Germinal center (tissue), 1 donor: ENCODE measurements at places on chromosomes 4 and X.

DNA sequence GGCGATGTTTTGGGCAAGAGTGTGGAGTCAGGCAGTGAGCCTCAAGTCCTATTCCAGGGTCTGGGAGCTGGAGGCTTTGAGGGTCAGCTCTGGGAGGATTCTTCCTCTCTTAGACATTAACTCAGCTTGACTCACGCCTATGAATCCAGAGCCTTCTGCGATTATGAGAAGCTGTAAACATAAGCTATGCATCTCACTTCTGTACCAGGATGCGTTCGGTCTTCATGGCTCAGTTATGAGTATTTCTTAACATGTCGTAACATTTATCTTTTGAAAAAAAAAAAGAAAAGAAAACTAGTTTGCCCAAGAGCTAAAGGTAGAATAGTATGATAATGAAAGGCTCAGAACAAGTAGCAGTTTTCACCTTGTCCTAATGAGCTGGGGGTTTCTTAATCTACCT, 4.6 kb downstream of the SHROOM2 start:
- DNase-seq, result no peak

DNA sequence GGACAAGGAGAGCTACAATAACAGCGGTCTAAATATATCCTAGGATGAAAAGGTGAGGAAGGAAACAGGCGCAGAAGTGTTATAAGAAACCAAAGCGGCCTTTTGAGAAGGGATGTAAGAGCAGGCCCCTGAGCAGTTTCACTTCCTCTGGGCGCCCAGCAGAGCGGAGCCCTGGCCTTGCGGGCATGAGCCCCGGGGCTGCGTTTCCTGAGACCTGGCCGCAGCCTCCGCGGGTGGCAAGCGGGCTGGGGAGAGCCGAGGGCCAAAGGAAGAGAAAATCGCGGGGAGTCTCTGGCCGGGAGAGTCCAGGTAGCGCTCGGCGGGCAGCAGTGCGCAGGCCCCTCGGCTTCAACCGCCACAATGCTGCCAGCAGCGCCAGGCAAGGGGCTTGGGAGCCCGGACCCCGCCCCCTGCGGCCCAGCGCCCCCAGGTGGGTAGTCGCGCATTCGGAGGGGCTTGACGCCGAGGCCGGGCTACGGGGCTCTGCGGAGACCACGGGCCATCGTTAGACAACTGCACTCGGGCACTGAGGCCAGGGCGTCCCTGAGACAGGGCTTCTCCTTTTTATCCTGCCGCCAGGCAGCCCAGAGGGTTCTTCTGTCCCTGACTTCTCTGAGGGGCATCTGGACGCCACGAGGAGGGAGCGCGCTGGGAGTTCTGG, at the start of gene BANK1:
Gene BANK1, plus strand, starts transcription at position 210 of the 661 bp plus-strand sequence. Its CDS starts 151 bp downstream, at position 361.
- DNase-seq, result peak; percentile 91

GRCh38 chr4:7422151-7422897, 12.4 kb downstream of the PSAPL1 start:
- DNase-seq, result no peak

- DNase-seq, result no peak
Measured at GRCh38 chr4:110059556-110060191, 138.7 kb downstream of the ELOVL6 start.
